Activated CD4-positive, CD25-positive, alpha-beta regulatory T cell treated with anti-CD3 and anti-CD28 coated beads, Interleukin-2, amount 50 U/mL, for 16 hours (primary cell): ENCODE measurements at places on chromosomes 3 and 15.

GRCh38 chr15:93420050-93420452 is 331.0 kb upstream of the RGMA start:
- no peak for DNase-seq

DNA sequence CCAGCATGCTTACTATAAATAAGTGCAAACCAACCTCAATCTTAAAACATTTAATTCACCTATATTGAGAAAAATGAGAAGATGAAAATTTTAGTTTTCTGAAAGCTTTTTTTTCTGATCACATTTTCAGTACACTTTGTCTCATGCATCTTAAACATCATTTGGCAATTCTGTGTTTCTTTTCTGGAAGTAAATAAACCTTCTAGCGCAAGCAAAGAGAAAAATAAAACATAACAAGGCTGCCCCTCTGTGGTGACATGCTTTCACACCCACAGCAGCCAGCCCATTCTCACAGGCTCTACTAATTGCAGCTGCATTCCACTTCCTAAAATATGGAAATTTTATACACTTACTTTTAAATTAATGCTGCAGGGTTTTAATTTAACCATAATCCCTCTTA is 90.1 kb downstream of the NEK10 start:
- no peak for DNase-seq

DNA sequence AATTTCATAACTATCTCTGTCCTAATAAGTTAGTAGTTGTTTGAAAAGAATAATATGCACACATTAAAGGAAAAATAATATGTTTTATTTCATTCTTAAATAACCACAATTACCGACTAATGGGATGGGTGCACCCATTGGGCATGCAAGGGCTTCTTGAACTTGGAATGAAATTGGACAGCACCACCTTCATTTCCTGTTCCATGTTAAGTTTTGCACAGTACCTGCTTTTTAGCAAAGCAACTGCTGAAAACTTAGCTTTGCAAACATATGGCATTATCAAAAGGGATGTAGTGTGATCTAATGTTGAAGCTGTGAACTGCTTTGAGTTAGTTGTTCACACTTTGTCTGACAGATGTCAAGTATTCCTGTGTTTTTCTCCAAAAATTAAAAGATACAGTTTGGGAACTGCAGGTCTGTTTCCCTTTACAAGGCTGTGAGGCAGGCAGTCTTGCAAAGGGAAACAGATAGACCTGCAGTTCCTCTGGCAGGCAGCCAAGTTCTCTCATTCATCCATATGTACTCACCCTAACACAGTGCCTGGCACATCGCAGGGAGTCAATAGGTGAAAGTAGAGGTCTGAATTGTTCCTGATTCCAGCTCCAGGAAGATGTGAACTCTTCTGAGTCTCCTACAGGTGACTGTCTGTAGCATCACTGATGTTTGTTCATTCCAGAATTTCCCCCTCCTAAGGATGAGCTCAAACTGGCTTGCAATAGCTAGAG is 64.3 kb upstream of the GOLGA8B start:
- no peak for DNase-seq

DNA sequence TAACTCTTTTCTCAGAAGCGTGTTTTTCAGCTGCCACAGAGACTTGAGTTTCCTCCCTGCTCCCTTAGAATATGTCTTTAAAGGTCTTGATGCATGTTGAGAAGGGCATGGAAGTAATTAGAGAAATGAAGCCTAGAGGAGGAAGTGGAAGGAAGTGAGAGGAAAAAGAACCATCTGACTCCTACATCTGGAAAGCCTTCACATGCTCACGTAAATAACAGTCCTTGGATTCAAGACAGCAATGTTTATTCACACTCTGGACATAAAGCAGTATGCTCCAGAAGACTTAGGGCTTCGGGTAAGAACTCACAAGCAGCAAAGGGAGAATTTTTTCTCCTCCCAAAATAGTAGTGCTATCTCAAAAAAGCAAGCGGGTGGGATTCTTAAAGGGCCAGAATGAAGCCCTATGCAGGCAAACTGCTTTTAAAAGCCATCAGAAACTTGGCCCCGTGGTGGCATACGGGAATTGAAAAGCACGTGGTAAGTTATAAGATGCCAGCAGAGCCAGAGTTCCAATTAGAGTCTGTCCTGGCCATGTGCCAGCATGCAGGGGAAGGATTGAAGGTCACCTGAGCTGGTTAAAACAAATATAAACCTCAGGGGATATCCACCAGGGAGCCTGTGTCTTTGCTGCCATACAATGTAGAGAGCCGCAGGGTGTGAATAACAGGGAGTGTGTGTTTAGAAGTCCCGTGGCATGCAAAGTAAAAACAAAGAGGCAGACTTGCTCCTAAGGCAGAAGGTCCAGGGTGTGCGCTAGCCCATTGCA is 380.8 kb upstream of the NDN start:
- no peak for DNase-seq

- no peak for DNase-seq
Measured at GRCh38 chr3:122679882-122680474, 661 bp upstream of the PARP14 start.

- DNase-seq: no peak
Measured at GRCh38 chr15:41501931-41502794, 8.5 kb downstream of the ITPKA start.

DNA sequence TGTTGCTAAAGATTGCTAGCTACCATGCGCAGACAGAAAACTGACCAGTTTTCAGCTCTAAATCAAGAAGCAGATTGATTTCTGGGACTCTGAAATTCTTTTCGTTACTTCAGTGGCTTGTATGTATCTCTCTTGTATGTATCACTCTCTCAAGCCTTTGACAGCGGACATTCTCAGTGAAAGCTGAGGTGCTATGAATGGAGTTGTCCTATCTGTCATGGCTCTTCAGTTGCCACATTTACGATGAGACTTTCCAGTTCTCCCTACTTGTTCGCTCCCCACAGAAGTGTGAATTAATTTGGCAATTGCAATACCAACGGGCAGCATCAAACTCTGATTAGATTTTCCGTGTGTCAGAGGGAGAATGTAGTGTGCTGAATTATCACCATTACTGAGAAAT is 432.4 kb downstream of the GRM7 start:
- no peak for DNase-seq

GRCh38 chr3:118618247-118619040 is 416.2 kb downstream of the IGSF11 start:
- DNase-seq: no peak

GRCh38 chr3:100069472-100069871 is 44.8 kb downstream of the FILIP1L start:
- no peak for DNase-seq

- no peak for DNase-seq
Measured at GRCh38 chr3:157275832-157276231, 115.9 kb upstream of the CCNL1 start.

- DNase-seq: no peak
Measured at GRCh38 chr3:127929818-127930413, 14.9 kb downstream of the KBTBD12 start.

GRCh38 chr3:38567498-38567897 is 71.4 kb downstream of the EXOG start:
- no peak for DNase-seq

GRCh38 chr15:49301562-49301961 is 121.5 kb upstream of the FGF7 start:
- DNase-seq: no peak

- no peak for DNase-seq
Measured at GRCh38 chr3:153319705-153320554, 157.9 kb downstream of the RAP2B start.

DNA sequence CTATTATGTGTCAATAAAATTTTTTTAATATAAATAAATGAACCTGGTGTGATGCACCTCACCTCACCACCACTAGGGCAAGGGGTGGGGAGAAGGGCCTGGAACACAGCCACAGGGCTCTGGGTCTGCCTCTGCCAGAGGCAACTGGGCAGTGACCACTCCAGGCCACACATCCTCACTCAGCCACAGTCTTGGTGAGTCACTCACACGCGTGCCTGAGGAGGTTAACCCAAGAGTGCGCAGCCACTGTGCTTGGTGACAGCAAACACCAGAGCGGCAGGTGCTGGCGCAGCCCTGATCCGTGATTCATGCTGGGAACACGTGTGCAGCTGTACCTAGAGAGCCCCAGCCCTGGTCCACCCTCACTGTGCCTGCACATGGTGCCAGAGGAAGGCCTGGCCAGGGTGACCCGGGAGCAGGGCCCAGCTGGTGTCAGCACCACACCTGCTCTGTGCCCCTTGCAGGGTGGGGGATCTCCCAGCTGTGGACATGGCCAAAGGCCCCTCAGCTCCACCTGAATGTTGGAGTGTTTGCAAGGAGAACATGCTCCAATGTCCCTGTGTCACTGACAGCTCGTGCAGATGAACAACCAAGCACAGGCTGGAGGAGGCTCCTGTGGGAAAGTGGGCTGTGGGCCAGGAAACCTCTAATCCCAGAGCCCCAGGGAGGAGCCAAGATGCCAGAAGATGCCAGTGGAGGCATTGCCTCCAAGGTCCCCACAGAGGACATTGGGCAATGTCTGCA is 2.1 kb downstream of the SLC41A3 start:
- DNase-seq: no peak

- DNase-seq: no peak
Measured at GRCh38 chr15:31974855-31975829, 55.2 kb upstream of the CHRNA7 start.

GRCh38 chr15:31078471-31078870 is 23.1 kb downstream of the TRPM1 start:
- DNase-seq: no peak

DNA sequence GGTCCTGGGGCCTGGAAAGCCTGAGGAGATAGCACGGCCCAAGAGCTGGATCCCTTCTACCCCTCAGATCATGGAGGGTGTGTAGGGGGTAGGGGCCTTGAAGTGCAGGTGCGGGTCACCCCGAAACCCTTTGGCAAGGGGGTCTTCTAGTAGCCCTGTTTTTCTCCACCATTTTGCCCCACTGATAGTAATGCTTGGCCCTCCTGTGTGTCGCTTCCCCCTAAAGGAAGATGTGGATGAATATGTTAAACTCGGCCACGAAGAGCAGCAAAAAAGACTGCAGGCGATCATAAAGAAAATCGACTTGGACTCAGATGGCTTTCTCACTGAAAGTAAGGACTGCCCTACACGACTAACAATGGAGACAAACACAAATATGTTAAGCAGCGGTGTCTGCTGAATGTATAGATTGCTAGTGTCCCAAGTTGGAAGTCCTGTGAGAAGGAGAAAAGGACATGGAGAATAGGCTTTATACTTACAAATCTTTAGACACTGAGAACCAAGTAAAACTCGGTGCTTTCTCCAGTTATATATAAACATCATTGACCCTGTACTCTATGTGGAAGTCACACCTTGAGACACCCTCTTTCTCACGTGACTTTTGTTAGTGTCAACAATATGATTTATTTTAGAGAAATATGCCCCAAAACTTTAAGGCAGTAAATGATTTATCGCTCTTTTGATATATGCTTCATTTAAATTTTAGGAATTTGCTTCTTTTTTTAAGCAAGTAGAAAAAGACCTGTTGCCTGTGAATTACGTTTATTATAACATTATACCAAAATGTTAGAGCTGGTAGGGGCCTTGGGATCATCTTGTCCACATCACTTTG is 802 bp downstream of the RCN2 start:
- no peak for DNase-seq

GRCh38 chr3:66593978-66594377 is 93.2 kb upstream of the LRIG1 start:
- no peak for DNase-seq

DNA sequence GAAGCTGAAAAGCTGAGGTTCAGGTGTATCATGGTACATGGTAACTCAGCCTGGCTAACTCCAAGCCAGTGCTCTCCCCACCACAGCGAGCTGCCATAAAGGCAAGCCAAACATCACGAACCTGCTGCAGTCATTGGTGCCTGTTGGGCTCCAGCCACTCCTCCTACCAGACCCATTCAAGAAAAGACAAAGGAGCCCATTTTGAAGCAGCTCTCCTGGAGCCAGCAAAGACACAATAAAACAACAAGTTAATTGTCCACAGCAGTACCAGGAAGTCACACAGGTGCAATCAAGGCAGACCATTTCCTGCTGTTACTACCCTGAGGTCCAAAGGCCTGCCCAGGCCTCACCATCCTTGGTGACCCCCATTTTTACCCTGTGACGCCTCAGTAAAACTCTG is 77.6 kb downstream of the DAPK2 start:
- no peak for DNase-seq

- DNase-seq: no peak
Measured at GRCh38 chr3:104596054-104596453, 770.7 kb upstream of the ALCAM start.

GRCh38 chr15:38709196-38709595 is 144.6 kb upstream of the RASGRP1 start:
- no peak for DNase-seq

- no peak for DNase-seq
Measured at GRCh38 chr15:73287019-73287418, 81.7 kb downstream of the HCN4 start.

GRCh38 chr3:149634573-149634972 is 23.3 kb downstream of the WWTR1 start:
- DNase-seq: no peak

DNA sequence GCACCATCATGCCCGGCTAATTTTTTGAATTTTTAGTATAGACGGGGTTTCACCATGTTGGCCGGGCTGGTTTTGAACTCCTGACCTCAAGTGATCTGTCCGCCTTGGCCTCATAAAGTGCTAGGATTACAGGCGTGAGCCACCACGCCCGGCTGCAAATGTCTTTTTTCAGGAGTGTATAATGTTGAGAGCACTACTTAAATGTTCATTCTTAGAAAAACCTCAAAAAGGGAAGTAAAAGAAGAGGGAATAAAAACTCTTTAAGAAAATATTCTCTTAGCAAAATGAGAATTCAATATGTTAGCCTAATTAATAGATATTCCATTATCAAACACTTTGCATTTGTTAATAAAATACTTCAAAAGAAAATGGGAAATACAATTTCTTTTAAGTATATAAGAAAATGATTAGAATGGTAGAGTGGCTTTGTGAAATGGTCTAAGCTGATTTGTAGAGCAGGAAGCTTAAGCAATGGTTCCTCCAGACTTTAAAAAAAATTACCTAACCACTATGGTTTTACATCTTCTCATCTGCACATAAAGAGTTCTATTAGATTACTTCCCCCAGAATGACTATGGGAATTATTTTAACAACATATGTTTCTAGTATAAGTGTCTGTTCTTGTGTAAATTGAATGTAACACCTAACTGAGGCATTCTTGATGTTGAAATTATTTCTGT is 226.7 kb upstream of the ALCAM start:
- no peak for DNase-seq

DNA sequence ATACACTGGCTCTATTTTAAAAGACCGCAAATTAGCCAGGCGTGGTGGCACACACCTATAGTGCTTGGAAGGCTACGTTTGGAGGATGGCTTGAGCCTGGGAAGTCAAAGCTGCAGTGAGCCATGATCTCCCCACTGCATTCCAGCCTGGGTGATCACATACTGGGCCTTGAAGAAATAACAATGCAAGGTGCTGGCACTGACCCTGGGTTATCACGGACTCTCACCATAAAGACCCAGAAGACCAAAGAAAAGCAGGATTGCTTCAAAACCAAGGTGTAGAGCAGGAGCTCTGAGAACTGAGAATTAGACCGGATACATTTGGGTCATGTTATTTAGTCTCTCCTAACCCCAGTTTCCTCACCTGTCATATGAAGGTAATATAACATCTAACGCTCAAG is 14.8 kb downstream of the PIK3R4 start:
- DNase-seq: no peak

GRCh38 chr3:33993631-33994030 is 195.2 kb downstream of the PDCD6IP start:
- DNase-seq: no peak

- DNase-seq: no peak
Measured at GRCh38 chr3:20511863-20512505, 326.0 kb upstream of the SGO1 start.
